NCI-H187 (cell line): ENCODE measurements at places on chromosomes 6 and 20.

- no peak for DNase-seq
Observed at GRCh38 chr6:142883011-142883410, 62.0 kb downstream of the HIVEP2 start.

- no peak for DNase-seq
Observed at GRCh38 chr6:36897609-36898008, 11.9 kb downstream of the C6orf89 start.

GRCh38 chr6:107290491-107290890 lies 168.9 kb downstream of the PDSS2 start:
- DNase-seq: no peak

GRCh38 chr6:17115251-17116116 lies 13.6 kb downstream of the STMND1 start:
- no peak for DNase-seq

- DNase-seq: no peak
Observed at GRCh38 chr20:23222531-23223200, 127.9 kb upstream of the NXT1 start.

DNA sequence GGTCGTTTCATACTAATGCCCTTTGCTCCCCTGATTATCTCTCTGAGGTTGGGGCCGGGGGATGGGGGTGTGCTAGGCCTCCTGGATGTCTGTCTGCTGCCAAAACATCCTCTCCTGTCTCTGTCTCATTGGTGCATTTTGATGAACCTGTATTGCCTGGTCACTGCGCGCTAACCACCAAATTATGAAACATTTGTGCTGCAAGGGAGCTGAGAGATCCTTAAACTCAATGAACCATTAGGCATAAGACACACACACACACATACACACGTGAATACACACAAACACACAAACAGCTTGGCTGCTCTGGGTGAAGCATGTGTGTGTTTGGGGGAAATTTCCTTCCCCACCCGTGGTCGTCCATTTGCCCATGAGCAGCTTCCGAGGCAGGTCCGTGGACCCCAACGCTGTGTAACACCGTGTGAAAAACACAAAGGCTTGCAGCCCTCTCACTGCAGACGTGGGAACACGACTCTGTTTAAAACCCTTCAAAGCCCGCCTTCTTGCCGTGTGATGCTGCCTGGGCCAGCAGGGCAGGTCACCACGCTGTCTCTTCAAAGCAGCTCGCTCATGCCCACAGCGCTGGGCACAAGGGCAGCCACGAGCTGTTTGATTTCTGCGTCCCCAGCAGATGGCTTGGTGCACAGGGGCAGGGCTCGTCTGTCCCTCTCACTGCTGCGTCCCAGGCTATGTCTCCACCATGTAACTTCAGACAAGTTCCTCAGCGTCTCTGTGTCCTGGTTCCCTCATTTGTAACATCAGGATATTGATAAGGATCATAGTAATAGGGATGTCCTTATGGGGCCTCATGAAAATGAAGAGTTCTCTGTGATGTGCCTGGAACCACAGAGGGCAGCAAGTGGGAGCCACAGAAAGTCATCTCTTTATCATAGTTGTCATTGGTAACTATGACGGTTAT lies 96.8 kb downstream of the CDH26 start:
- DNase-seq: no peak

DNA sequence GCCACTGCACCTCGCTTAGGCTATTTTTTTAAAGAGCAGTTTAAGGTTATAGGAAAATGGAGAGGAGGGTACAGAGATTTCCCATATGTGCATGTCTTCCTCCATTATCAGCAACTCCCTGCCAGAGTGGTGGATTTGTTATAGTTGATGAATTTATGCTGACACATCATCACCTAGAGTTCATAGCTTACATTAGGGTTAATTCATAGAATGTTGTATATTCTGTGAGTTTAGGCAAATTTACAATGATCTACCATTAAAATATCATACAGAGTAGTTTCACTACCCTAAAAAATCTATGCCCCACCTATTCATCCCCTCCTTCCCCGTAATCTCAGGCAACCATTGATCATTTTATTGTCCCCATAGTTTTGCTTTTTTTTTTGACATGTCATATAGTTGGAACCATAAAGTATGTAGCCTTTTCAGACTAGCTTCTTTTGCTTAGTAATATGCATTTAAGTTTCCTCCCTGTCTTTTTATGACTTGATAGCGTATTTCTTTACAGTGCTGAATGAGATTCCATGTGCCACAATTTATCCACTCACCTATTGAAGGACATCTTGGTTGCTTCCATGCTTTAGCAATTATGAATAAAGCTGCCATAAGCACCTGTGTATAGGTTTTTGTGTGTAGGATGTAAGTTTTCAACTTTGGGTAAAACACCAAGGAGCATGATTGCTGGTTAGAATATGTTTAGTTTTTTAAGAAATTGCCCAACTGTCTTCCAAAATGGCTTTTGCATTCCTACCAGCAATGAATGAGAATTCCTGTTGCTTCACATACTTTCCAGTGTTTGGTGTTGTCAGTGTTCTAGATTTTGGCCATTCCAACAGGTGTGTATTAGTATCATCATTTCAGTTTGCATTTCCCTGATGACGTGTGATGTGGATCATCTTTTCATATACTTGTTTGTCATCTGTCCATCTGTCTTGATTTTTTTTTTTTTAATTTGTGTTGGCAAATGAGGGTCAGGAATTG lies 60.2 kb downstream of the NCOA3 start:
- DNase-seq: no peak

- DNase-seq: no peak
Observed at GRCh38 chr6:113352831-113353230, 504.3 kb upstream of the MARCKS start.

GRCh38 chr6:105482227-105482844 lies 79.5 kb upstream of the PREP start:
- no peak for DNase-seq

- DNase-seq: no peak
Observed at GRCh38 chr6:5906842-5907241, 99.9 kb downstream of the NRN1 start.

- DNase-seq: no peak
Observed at GRCh38 chr6:46528961-46529750, 37.9 kb upstream of the RCAN2 start.
